ENCODE measurements at places on chromosomes 16 and 17. TPM values are rescaled to one million over a fixed set of nuclear protein-coding genes. Genes with fewer than 3 reads are reported as not detected.

- no peaks in the 10 kb centered on the region for H3K4me1 ChIP-seq
- H3K27ac ChIP-seq = no peak overlapping the region
- no peaks in the 10 kb centered on the region for H3K27me3 ChIP-seq
- no peaks in the 10 kb centered on the region for H3K36me3 ChIP-seq
- no peak for DNase-seq
- H3K4me3 ChIP-seq = no peak overlapping the region
These were observed 10.3 kb upstream of the ITGAX start for GRCh38 chr16:31344712-31345111.

The SCIMP gene
- total RNA-seq = 0.62 TPM

- no peak for DNase-seq
- peak overlapping the region; percentile 35 for H3K4me3 ChIP-seq
- no peaks in the 10 kb centered on the region for H3K27me3 ChIP-seq
- H3K4me1 ChIP-seq = no peaks in the 10 kb centered on the region
- H3K36me3 ChIP-seq = no peaks in the 10 kb centered on the region
These were observed 832 bp downstream of the CDK5R1 start for GRCh38 chr17:32487473-32488176.

DNA sequence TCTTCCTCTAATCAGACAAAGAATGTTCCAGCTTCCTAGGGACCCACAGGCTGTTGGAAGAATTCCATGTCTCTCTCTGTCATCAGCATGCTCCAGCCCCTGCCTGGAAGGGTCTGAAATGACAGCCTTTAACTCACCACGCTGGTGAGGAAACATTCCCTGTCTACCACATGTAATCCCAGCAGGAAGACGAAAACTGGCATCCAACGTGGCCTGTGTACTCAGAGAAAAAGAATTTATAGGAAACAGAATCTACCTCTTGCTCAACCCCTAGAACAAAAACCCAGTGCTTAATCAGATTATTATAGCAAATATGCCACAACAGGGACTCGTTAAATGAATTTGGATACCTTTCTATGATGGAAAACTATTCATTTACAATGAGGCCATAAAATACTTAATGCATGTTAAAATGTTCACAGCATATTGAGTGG, 147.3 kb upstream of the FOXF1 start:
- no peak overlapping the region for H3K27ac ChIP-seq
- no peaks in the 10 kb centered on the region for H3K4me1 ChIP-seq
- DNase-seq = no peak

DNA sequence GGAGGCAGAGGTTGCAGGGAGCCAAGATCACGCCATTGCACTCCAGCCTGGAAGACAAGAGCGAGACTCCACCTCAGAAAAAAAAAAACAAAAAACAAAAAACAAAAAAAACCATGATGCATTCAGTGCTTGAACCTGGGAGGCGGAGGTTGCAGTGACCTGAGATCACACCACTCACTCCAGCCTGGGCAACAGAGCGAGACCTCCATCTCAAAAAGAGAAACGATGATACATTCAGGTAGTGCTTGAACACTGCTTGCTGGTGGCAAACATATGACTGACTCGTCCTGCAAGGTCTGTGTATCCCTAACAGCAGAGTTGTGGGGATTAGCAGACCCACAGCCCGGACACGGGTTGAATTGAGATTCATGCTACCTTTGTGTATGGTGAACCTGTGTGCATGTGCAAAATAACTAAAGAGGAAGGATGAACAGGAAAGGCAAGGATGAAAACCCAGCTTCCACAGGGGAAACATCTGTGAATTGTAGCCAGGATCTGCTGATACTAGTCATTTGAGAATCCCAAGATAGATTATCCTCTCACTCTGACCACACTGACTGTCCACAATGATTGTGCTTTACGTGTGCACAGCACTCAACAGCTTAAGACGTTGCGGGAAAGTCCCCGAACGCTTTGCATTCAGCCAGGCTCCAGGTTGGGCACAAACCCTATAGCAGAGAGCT, 52.4 kb upstream of the MRPS23 start:
- no peaks in the 10 kb centered on the region for H3K27me3 ChIP-seq
- peaks cover 4% of the 10 kb centered on the region for H3K4me1 ChIP-seq
- peak overlapping the region; percentile 72 for H3K27ac ChIP-seq
- no peaks in the 10 kb centered on the region for H3K36me3 ChIP-seq
- no peak overlapping the region for H3K4me3 ChIP-seq

The HOXB3 gene
- 24.7 TPM for total RNA-seq
